ENCODE measurements at places on chromosomes 5 and 9.

GRCh38 chr5:176899296-176899891, at the start of gene HK3:
Gene HK3, minus strand, starts transcription at chr5:176899346. Its CDS starts 3,187 bp downstream, at chr5:176896159.
- DNase-seq: no peak

DNA sequence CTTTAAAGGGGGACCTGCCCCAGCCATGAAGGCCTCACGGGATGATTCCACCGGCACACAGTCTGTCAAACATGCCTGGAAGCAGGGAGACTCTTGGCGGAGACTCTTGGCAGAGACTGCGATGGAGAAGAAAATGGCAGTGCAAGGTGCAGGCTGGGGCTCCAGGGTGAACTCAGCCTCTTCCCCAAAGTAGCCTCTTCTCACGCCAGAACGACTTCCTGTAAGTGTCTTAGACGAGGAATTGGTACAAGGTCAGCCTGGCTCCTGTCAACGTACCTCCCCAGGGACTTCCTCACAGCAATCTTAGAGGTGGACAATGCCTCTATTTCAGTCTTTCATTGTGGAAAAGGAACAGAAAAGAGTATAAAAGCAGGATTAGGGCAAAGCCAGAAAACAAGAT, 109.3 kb downstream of the UGCG start:
- DNase-seq: no peak

- DNase-seq: no peak
Measured at GRCh38 chr9:129867136-129868022, 32.1 kb downstream of the USP20 start.

- no peak for DNase-seq
Measured at GRCh38 chr5:15680455-15680854, 180.5 kb downstream of the FBXL7 start.

GRCh38 chr5:128667152-128667551, 129.1 kb upstream of the FBN2 start:
- DNase-seq: no peak

DNA sequence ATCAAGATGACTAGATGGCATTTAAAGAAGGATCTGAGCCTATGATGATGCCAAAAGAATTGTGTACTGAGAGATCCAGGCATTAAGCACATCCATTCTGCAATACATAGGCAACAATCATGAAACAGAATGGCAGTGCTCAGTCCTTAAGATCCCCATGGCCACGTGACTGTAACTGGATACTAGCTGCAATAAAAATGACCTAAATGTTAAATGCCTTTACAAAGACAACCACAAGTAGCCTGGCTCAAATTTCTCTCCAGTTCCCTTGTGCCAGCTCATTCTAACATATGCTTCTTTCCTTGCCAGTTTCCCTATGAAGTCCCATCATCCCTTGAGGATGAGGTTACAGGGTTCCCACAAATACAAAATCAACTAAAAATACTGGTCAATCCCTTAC, 148.3 kb upstream of the GHR start:
- peak; percentile 36 for DNase-seq

- no peak for DNase-seq
Measured at GRCh38 chr5:116032094-116032517, at the start of gene ARL14EPL. Gene ARL14EPL, plus strand, starts transcription at chr5:116032472. Its CDS starts 18,994 bp downstream, at chr5:116051466.

DNA sequence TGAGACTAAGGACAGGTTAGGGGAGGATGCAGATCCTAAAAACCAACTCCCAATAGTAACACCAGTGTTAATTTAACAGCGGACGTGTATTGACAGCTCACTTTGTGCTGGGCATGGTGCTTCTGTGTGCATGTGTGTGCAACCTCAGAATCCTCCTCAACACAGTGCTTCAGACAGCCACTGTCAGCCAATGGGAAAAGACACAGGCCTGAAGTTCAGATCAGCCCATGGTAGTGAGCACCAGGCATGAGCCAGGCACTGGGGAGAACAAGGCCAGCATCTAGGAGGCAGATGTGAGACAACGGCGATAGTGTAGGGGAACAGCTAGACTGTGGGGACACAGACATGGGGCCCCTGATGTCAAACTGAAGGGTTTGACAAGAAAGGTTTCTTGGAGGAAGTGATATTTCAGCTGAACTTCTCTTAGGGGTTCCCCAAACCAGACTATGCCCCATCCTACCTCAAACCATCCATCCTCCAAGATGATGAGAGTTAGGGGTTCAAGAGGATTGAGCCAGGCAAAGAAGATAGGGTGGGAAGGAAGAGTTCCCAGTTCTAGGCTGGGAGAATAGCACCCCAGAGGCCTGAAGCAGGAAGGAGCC, 71.5 kb upstream of the PSD2 start:
- no peak for DNase-seq

- no peak for DNase-seq
Measured at GRCh38 chr5:83026930-83027687, 50.1 kb downstream of the TMEM167A start.

GRCh38 chr9:23801523-23801922, 24.5 kb downstream of the ELAVL2 start:
- no peak for DNase-seq

DNA sequence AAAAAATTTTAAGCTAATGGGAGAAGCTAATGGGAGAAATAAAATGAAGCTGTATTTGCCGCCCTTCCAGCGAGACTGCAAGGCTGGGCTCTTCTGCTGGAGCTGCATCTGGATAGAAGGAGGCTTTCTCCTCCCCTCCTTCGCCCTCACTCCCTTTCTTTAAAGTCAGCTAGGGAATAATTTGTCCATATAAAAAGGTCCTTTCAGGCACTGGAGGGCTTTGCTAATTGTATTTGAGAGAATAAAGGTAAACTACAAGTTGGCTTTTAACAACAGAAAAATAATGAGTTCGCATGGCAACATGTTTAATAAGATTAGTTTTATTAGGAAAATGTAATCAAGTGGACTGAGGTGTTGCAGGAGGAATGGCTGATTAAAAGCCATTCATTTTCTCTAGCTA, 41.3 kb downstream of the NPR3 start:
- DNase-seq: no peak

GRCh38 chr9:122821278-122821943, 7.0 kb downstream of the PDCL start:
- no peak for DNase-seq

GRCh38 chr9:120344230-120344629, 235.7 kb downstream of the CDK5RAP2 start:
- no peak for DNase-seq

DNA sequence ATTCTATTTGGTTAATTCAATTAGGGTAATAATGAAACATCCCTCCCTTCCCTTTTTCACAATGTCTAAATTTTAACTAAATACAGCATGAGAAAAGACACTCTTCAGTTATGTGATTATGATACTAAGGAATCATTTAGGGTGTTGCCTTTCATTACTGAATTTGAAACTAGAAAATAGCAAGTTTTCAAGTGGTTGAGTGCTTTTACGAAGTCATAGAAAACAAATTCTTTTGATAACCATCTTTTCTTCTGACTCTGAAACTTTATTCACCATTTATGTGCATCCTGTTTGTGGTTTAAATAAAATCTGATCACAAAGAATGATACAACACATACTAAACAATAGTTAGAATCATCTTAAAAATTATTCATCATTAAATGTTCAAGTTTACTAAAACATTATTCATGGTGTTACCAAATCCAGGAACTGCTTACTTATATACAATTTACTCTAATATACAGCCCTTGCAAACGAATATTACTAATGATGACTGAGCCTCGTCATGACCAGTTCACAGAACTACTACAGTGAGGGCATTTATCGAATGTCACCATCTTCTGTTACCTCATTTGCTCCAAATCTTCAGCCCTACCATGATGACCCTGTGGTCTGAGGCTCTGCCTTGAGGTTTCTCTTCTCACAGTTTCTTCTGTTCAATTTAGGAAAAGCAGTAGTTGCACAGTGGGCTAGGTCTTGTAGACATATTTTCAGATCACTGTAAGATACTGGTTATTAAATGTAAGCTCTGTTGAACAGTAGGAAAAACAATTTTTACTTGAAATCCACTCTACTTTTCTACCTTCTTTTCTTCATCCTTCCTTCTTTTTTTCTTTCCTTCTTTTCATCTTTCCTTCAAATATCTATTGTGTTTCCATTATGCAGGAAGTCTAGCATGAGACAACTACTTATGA, 18.3 kb upstream of the IL9 start:
- DNase-seq: no peak

- DNase-seq: no peak
Measured at GRCh38 chr5:102903074-102903871, 148.2 kb downstream of the PAM start.

GRCh38 chr9:24479361-24480059, 66.2 kb downstream of the IZUMO3 start:
- DNase-seq: peak; percentile 58

DNA sequence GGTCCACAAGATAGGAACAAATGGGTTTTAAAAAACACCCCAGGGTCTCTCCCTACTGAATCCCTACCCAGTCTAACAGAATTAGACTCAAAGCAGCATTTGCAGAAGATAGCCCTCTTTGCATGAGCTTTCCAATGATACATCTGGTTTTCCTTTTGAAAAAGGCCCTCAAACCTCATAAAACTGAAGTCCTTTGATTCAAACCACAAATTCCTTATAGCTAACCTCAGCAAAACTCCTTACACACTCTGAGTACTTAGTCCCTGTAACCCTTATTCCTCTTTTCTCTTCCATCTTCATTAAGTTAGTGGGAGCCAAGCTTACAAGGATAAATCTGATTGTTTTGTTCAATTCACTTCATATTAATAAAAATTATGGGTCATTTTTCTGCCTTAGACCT, 90.5 kb upstream of the TNC start:
- DNase-seq: no peak

GRCh38 chr5:126613941-126614592, 13.3 kb downstream of the PHAX start:
- no peak for DNase-seq

- no peak for DNase-seq
Measured at GRCh38 chr9:127856729-127857116, 2.3 kb upstream of the ENG start.

DNA sequence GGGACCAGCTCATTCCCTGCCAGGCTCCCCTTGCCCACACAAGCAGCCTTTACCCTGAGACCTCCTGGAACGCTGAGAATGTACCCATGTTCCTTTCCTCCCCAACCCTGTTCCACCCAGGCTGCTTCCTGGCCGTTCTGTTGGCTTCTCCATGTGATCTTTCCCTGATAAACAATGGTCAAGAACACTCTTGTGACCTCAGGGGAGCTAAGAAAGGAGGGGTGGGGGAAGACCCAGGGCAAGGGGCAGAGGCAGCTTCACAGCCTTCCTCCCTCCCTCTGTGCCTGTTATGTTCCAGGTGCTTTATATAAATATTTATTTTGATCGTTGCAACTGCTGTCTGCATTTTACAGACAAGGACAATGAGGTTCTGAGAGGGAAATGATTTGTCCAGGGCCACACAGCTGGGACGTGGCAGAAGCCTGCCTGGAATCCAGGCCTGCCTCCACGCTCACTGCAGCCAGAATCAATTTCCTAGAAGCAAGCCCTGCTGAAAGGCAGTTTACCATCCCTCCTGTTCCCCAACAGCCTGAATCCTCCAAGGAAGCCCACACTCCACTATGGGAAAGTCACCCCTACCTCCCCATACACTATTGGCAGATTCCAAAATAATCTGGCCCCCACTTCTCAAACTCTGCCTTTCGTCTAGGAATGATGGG, 3.9 kb downstream of the SHROOM1 start:
- DNase-seq: no peak
